ENCODE measurements at places on chromosomes 1 and 21. TPM values are rescaled to one million over a fixed set of nuclear protein-coding genes. Genes with fewer than 3 reads are reported as not detected.

The ENAH gene
- 46.0 TPM for total RNA-seq

The LCA5L gene
- 0.21 TPM for total RNA-seq

The SLC30A2 gene
- total RNA-seq, result not detected

The LCE2C gene
- not detected for total RNA-seq

The PCNX2 gene
- 3.5 TPM for total RNA-seq

The CFHR5 gene
- total RNA-seq, result not detected

The RNF223 gene
- not detected for total RNA-seq

The F13B gene
- not detected for total RNA-seq

The TMEM82 gene
- not detected for total RNA-seq

The TRMT13 gene
- total RNA-seq, result 19.6 TPM

The CADM3 gene
- 0.21 TPM for total RNA-seq

The LHX8 gene
- not detected for total RNA-seq

The HIVEP3 gene
- total RNA-seq, result 1.1 TPM

The CHRM3 gene
- total RNA-seq, result not detected

The OR2L2 gene
- total RNA-seq, result not detected

The SLC5A3 gene
- 6.9 TPM for total RNA-seq

The C1orf94 gene
- total RNA-seq, result not detected

The TAL1 gene
- 37.9 TPM for total RNA-seq

The TNFRSF8 gene
- 0.32 TPM for total RNA-seq

The LIN28A gene
- not detected for total RNA-seq

The LAMB3 gene
- total RNA-seq, result 7.1 TPM

The NBPF6 gene
- total RNA-seq, result not detected

The HSPA6 gene
- total RNA-seq, result 0.13 TPM

The CD84 gene
- total RNA-seq, result not detected

The FCRL2 gene
- total RNA-seq, result not detected

The SYT6 gene
- total RNA-seq, result not detected

The KIAA1614 gene
- 1.8 TPM for total RNA-seq

The FMO3 gene
- 0.28 TPM for total RNA-seq
